ENCODE measurements at places on chromosomes 5 and 9.

GRCh38 chr5:112576298-112576925 lies 157.3 kb upstream of the EPB41L4A start:
- no peak for DNase-seq

- DNase-seq, result no peak
These were observed 243.4 kb upstream of the KCNN2 start for GRCh38 chr5:114118511-114118910.

- DNase-seq, result no peak
These were observed 24.7 kb downstream of the PRLR start for GRCh38 chr5:35205606-35206005.

DNA sequence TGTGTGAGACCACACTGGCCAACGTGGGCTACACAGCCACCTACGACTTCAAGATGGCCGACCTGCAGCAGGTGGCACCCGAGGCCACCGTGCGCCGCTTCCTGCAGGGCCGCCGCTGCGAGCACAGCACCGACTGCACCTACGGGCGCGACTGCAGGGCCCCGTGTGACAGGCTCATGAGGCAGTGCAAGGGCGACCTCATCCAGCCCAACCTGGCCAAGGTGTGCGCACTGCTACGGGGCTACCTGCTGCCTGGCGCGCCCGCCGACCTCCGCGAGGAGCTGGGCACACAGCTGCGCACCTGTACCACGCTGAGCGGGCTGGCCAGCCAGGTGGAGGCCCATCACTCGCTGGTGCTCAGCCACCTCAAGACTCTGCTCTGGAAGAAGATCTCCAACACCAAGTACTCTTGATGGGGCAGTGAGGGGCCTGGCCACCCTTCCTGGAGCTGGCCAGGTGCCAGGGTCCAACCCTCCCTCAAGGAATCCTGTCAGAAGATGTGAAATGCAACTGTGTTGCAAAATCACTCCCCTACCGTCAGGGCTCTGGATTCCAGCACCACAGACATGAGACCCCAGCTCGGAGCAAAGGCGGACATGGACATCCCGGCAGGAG lies 11.1 kb downstream of the DIPK1B start:
- DNase-seq, result no peak

DNA sequence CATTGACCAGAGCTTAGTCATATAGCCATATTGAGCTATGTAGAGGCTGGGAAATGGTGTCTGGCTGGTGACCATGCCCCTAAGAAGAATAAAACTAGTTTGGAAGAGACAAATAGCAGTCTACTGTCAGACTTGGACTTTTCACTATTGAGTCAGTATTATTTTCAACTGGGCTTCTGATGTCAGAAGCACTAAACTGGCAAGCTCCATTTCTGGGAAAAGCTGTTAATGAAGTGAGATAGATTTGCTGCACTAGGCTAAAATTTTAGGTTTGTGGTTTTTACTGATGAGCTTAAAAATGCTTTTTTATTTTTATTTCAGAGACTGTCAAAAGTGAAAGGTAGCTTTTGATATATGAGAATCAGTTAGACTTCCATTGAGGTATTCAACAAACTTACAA lies 220.2 kb downstream of the RAB3C start:
- DNase-seq, result no peak
